ENCODE measurements at places on chromosomes 5 and 9.
A peak's percentile ranks its signal among the peaks of the same experiment; 100 is the strongest.

- peaks cover 11% of the 10 kb centered on the region for H3K27me3 ChIP-seq
- no peaks in the 10 kb centered on the region for H3K4me1 ChIP-seq
- no peaks in the 10 kb centered on the region for H3K36me3 ChIP-seq
- DNase-seq = peak; percentile 53
- H3K4me3 ChIP-seq = peak within 1 kb of the TSS; percentile 15
These were observed at the start of gene IGFBPL1 for GRCh38 chr9:38423973-38424843. Gene IGFBPL1, minus strand, starts transcription at chr9:38424454. Its CDS starts 30 bp downstream, at chr9:38424424.

DNA sequence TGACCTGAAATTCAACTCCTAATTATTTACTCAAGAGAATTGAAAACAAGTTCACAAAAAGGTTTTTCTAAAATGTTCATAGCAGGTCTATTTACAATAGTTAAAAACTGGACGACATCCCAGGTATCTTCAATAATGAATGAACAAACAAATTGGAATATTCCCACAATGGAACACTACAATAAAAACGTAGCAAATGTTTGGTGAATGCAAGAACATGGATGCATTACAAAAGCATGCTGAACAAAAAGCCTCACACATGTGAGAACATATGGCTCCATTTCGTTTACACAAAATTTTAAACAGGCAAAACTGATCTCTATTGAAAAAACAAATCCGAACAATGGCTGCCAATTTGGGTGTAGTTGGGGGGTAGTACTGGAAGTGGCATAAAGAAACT, 669.9 kb downstream of the MTRR start:
- no peaks in the 10 kb centered on the region for H3K36me3 ChIP-seq
- no peaks in the 10 kb centered on the region for H3K27me3 ChIP-seq
- no peaks in the 10 kb centered on the region for H3K4me1 ChIP-seq
- DNase-seq = no peak
- no peak overlapping the region for H3K4me3 ChIP-seq
- no peak overlapping the region for H3K27ac ChIP-seq

GRCh38 chr9:112046181-112046580, 128.9 kb downstream of the SUSD1 start:
- H3K4me3 ChIP-seq = no peak overlapping the region
- H3K27me3 ChIP-seq = no peaks in the 10 kb centered on the region
- no peaks in the 10 kb centered on the region for H3K36me3 ChIP-seq
- H3K4me1 ChIP-seq = peaks cover 8% of the 10 kb centered on the region

DNA sequence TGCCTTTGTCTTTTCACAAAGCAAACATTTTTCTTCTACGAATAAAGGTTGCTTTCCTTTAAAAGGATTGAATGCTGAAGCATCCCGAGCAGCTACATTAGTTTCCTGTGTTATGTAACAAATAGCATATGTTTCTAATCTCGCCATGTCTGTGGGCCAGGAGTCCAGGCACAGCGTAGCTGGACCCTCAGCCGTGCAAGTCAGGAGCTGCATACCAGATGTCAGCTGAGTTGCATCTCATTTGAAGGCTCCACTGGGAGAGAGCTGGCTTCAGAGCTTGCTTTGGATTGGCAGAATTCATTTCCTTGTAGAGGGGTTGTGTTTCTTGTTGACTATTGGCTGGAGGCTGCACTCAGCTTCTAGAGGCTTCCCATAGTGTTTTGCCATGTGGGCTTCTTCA, 16.0 kb upstream of the GOLPH3 start:
- H3K27me3 ChIP-seq = no peaks in the 10 kb centered on the region
- H3K4me1 ChIP-seq = peaks cover 7% of the 10 kb centered on the region
- H3K4me3 ChIP-seq = no peak overlapping the region
- H3K36me3 ChIP-seq = no peaks in the 10 kb centered on the region
- H3K27ac ChIP-seq = no peak overlapping the region

- no peaks in the 10 kb centered on the region for H3K36me3 ChIP-seq
- no peak overlapping the region for H3K4me3 ChIP-seq
- peak; percentile 63 for DNase-seq
These were observed 213.3 kb downstream of the SEMA6A start for GRCh38 chr5:116361171-116361967.

- H3K36me3 ChIP-seq = peaks cover 40% of the 10 kb centered on the region
- H3K27me3 ChIP-seq = no peaks in the 10 kb centered on the region
- no peak overlapping the region for H3K27ac ChIP-seq
- no peak overlapping the region for H3K4me3 ChIP-seq
- DNase-seq = no peak
These were observed 26.0 kb downstream of the PRDM6 start for GRCh38 chr5:123115020-123115419.

GRCh38 chr9:126650404-126651341, 36.9 kb downstream of the LMX1B start:
- H3K4me1 ChIP-seq = no peaks in the 10 kb centered on the region
- H3K36me3 ChIP-seq = no peaks in the 10 kb centered on the region
- H3K27ac ChIP-seq = no peak overlapping the region
- no peak overlapping the region for H3K4me3 ChIP-seq
- peaks cover 32% of the 10 kb centered on the region for H3K27me3 ChIP-seq

DNA sequence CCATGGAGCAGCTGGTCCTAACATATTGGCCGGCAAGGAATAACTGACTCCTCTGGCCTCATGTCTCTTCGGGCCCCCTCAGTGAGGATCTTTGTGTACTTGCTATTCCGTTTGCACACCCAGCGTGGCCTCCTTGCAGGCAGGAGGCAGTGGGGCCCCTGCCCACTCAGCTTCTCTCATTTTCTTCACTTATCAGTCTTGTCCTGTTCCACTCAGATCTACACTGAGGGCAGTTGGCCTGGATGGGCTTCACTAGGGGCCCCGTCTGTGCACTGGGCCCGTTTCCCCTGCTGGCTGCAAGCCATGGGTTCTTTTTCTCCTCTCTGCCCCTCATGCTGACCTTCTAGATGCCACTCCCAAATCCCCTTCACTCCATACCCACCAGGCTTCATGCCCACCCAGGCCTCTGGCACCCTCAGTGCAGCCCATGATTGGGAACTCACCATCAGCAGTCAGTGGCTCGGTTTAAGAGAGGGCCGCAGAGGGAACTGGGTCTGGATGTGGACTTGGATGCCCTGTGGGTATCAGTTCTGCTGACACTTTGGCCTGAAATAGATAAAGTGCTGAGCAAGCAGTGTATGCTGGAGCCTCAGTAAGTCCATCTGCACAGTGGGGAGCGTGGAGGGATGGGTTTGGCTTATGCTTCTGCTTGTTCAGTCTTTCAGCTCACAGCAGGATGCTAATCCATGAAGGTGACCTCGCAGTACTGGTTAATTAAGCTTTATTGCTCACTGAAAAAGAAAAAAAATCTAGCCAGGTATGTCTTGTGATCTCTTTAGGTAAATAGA, 57.9 kb downstream of the ERBIN start:
- H3K27me3 ChIP-seq = no peaks in the 10 kb centered on the region
- peaks cover 6% of the 10 kb centered on the region for H3K36me3 ChIP-seq
- no peak overlapping the region for H3K4me3 ChIP-seq
- H3K27ac ChIP-seq = no peak overlapping the region
- peaks cover 7% of the 10 kb centered on the region for H3K4me1 ChIP-seq

DNA sequence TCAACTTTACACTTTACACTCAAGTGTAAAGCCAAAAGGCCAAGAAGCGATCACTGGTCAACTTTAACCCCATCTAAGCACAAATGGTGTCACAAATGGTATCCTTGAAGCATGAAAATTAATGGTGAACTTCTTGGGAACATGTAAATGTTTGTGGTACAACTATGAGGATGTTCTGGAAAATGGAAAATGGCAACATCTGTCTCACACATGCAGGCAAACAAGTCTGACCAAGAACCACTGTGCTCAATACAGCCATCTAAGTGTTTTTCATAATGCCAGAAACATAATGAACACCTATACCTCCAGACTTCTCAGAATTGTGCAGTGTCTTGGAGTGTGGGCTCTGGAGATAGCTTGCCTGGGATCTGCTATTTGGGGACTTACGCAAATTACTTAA, 171.0 kb downstream of the GLIS3 start:
- no peak overlapping the region for H3K4me3 ChIP-seq
- H3K27me3 ChIP-seq = no peaks in the 10 kb centered on the region

DNA sequence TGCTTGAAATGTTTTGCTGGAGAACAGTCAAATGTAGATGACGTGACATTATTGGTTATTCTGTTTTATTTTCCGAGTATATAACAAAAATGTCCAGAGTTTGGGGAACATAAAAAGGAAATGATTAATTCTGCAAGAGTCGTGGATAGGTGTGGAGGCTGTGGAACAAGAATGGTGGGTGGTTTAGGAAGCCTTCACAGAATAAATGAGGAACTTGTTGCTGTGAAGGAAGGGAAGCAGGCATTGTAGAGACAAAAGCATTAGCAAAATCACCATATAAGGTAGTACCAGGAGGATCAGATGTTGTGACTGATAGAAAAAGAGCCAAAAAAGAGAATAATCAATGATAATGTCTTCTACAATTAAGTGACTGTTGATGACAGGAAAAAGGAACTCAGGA, 66.2 kb upstream of the CNTLN start:
- no peak for DNase-seq
- H3K4me3 ChIP-seq = no peak overlapping the region
- H3K36me3 ChIP-seq = no peaks in the 10 kb centered on the region
- H3K4me1 ChIP-seq = no peaks in the 10 kb centered on the region
- H3K27ac ChIP-seq = no peak overlapping the region

- DNase-seq = no peak
- no peak overlapping the region for H3K4me3 ChIP-seq
- no peak overlapping the region for H3K27ac ChIP-seq
- H3K27me3 ChIP-seq = no peaks in the 10 kb centered on the region
- H3K4me1 ChIP-seq = no peaks in the 10 kb centered on the region
These were observed 13.5 kb downstream of the CNTLN start for GRCh38 chr9:17148324-17148723.

DNA sequence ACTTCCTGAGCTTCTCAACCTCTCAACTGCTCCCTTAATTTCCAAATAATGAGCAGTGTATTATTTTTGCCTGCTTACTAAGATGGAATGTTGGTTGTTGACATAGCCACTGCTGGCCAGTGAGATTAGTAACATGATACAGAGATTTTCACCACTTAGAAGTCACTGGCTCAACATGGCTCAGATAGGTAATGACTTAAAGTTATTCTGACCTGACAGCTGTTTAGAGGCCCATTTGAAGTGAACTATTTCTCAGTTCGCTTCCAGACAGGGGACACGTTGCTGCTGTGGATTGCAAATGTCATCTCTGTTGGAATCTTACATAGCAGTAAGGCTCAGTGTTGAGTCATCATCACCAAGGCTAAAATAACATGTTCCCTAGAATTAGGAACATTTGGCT, 490.2 kb downstream of the TLE4 start:
- no peaks in the 10 kb centered on the region for H3K4me1 ChIP-seq
- no peaks in the 10 kb centered on the region for H3K36me3 ChIP-seq
- no peak overlapping the region for H3K4me3 ChIP-seq
- DNase-seq = peak; percentile 5
- no peak overlapping the region for H3K27ac ChIP-seq

DNA sequence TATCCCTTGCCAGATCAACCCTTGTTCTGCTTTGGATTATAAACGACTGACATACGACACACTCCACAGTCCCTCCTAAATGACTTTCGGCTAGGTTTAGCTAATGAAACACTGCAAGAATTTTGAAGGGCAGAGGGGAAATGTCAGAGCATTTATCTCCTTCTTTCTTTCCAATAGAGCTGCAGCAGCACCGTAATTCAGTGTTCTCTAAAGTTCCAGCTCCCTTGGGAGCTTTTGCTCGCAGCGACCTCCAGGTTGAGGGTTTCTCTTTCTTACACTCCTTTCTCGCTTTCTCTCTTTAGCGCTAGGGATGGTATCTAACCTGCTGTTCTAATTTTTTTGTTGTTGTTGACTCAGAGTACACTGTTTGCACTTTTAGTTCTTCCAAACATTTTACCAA, 467.1 kb upstream of the ST8SIA4 start:
- H3K27me3 ChIP-seq = no peaks in the 10 kb centered on the region
- H3K4me1 ChIP-seq = no peaks in the 10 kb centered on the region
- no peak overlapping the region for H3K27ac ChIP-seq
- H3K36me3 ChIP-seq = no peaks in the 10 kb centered on the region

GRCh38 chr5:16856531-16856930, 79.6 kb downstream of the MYO10 start:
- DNase-seq = no peak
- peaks cover 14% of the 10 kb centered on the region for H3K4me1 ChIP-seq
- H3K4me3 ChIP-seq = no peak overlapping the region
- H3K27me3 ChIP-seq = no peaks in the 10 kb centered on the region
- peak overlapping the region; percentile 67 for H3K27ac ChIP-seq
- H3K36me3 ChIP-seq = peaks cover 4% of the 10 kb centered on the region

- no peaks in the 10 kb centered on the region for H3K36me3 ChIP-seq
- peak overlapping the region; percentile 63 for H3K27ac ChIP-seq
- no peaks in the 10 kb centered on the region for H3K27me3 ChIP-seq
- H3K4me3 ChIP-seq = no peak overlapping the region
These were observed 6.2 kb downstream of the OR2S2 start for GRCh38 chr9:35951736-35952135.

GRCh38 chr9:111533099-111533790, 8.3 kb downstream of the ZNF483 start:
- H3K36me3 ChIP-seq = peaks cover 34% of the 10 kb centered on the region
- no peak for DNase-seq
- no peak overlapping the region for H3K27ac ChIP-seq
- H3K27me3 ChIP-seq = no peaks in the 10 kb centered on the region
- no peaks in the 10 kb centered on the region for H3K4me1 ChIP-seq

- no peak overlapping the region for H3K27ac ChIP-seq
- no peak overlapping the region for H3K4me3 ChIP-seq
- peaks cover 31% of the 10 kb centered on the region for H3K36me3 ChIP-seq
- peaks cover 4% of the 10 kb centered on the region for H3K4me1 ChIP-seq
- no peak for DNase-seq
These were observed 15.8 kb downstream of the EXOC3 start for GRCh38 chr5:458547-459353.

- no peak for DNase-seq
- H3K27me3 ChIP-seq = no peaks in the 10 kb centered on the region
- no peaks in the 10 kb centered on the region for H3K4me1 ChIP-seq
- H3K36me3 ChIP-seq = peaks cover 13% of the 10 kb centered on the region
- no peak overlapping the region for H3K4me3 ChIP-seq
- H3K27ac ChIP-seq = no peak overlapping the region
These were observed 52.5 kb downstream of the OTULIN start for GRCh38 chr5:14716755-14717752.

DNA sequence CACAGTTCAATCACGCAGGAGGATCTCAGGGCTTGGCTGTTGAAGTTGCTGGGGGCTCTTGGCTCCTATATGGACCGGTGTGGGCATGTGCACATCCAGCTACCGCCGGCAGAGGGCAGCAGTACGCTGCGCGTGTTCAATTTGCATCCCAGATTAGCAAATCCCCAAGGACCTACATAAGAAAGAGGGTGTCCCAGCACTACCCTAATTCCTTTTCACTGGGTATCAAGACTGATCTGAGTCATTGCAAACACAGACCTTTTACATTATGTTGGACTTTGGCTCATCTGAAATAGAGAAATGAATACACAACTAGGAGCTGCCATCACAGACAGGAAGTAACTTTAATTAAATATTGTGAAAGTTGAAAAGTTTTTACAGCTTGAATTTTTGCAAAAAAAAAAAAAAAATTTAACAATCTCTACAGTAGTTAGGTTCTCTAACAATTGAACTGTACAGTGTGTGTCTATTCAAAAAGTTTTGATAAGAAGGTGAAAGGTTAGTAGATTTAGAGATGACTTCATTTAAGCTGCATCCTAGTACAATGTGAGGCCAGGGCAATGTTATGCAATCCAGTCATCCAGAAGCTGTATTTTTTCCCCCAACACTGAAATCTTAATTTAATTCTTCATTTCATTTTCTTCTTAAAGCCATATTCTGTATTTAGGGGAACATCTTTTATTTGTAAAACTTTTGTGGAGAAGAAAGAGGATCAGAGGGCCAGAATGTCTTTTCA, 404.0 kb downstream of the EBF1 start:
- no peaks in the 10 kb centered on the region for H3K4me1 ChIP-seq
- H3K27ac ChIP-seq = no peak overlapping the region
- no peaks in the 10 kb centered on the region for H3K36me3 ChIP-seq
- no peak overlapping the region for H3K4me3 ChIP-seq

GRCh38 chr9:89606049-89606623, 1.3 kb downstream of the GADD45G start:
- no peaks in the 10 kb centered on the region for H3K27me3 ChIP-seq
- peak overlapping the region; percentile 93 for H3K27ac ChIP-seq
- peak; percentile 71 for DNase-seq
- H3K4me3 ChIP-seq = peak overlapping the region; percentile 80
- no peaks in the 10 kb centered on the region for H3K36me3 ChIP-seq
